ENCODE measurements at places on chromosomes 12 and 14.

GRCh38 chr14:96852823-96853422 lies 55.7 kb downstream of the VRK1 start:
- DNase-seq: no peak

DNA sequence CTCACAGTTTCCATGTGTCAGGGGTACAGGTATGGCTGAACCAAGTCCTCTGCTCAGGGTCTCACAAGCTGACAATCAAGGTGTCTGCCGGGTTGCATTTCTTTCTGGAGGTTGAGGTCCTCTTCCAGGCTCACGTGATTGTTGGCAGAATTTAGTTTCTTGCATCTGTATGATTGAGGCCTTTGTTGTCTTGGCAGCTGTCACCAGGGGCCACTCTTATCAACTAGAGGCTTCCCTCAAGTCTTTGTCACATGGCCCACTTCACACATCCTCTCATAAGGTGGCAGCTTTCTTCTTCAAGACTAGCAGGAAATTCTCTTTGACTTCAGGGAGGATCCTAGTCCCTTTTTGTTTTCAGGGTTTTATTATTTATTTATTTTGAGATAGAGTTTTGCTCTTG lies 46.0 kb upstream of the FOS start:
- DNase-seq: no peak

GRCh38 chr12:116064493-116064892 lies 213.0 kb downstream of the MED13L start:
- no peak for DNase-seq

DNA sequence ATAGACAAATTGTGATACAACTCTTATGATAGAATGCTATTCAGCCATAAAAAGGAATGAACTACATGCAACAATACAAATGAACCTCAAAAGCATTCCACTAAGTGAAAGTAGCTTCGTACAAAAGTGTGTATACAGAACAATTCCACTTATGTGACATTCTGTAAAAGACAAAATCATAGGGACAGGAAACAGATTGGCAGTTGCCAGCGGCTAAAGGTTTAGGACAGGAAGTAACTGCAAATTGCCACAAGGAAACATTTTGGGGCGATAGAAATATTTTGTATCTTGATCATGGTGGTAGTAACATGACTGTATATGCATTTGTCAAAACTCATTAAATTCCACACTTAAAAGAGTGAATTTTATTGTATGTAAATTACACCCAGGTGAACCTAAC lies 113.4 kb downstream of the CAPZA3 start:
- no peak for DNase-seq

GRCh38 chr14:67704484-67705089 lies 2.9 kb downstream of the RDH12 start:
- DNase-seq: no peak

DNA sequence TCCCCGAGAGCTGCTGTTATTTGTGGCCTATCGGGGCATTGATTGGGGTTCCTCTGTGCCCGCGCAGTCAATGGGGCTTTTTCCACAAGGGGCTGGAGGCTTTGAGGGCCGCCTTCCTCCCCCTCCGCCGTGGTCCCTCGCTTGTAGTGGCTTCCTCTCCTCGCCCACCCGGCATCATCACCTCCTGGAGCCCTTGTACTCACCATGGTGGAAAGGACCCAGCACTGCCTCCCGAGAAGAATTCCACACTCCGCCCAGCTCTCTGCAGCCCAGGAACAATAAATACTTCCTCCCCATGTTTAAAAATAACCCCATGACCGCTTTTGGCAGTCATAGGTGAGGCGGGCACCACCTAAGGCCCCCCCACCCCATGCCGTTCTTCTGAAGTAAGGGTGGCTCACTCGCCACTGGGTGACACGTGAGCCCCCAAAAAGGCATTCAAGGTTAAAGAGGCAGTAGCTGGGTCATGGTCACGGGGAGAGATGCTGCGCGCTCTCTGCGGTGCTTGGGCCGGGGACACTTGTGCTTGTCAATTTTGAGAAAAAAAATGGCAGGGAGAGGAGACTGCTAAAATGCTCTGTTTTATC lies at the start of gene MYL2:
Gene MYL2, minus strand, starts transcription at position 256 of the 587 bp plus-strand sequence. Its CDS starts 50 bp downstream, at position 206.
- DNase-seq: no peak

DNA sequence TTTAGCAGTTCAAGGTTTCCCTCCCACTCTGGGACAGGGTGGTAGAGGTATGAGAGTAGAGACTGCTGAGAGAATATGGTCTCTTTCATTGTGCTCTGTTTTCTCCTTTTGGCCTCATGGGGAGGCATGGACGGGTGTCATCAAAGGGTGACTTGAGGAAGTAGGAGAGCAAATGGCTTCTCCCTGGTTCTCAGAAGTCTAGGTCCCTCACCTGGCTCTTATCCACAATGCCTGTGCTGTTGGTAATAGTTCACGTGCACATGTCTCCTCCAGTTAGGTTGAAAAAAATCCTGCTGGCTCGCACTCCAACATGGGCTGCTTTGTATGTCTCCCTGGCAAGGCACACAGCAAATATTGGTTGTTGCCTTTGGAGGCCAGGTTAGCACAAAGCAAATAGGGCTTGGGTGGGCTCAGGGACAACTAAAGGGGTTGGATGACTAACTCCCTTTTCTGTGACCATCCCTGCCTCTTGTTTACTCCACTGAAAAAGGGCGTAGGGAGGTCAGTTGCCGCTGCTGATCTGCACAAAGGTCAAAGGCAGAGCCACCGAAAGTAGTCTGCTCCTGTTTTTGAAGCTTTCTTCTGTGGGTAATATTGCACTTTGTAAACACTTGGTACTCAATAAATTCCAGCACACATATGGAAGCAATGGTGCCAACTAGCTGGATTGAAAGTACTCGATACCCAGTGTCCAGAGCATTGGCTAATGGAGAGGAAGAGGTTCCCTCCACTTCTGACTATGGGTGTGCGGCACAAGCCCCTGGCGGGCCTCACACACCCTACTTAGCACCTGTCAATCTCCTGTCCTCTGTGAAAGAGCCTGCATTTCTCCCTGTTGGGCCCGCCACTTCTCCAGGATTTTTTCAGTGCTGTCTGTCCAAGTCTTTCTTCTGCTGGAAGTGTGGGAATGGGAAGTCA lies 121.8 kb downstream of the SLC38A6 start:
- DNase-seq: no peak

DNA sequence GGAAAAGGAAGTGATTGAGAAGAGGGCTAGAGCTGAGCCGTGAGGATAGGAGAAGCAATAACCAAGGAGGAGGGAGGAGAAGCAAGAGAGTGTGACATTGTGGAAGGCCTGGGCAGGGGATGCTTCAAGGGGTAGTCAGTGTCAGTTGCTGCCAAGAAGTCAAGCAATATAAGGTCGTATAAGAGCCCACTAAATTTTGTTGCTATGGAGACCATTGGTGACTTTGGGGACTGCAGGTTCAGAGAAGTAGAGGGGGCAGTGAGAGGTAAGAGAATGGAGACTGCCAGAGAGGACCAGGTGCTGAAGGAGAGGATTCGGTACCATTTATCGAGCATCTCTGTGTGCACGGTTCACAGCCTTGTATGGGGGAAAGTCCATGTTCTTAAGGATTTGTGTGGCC lies 3.1 kb upstream of the ATXN3 start:
- no peak for DNase-seq

DNA sequence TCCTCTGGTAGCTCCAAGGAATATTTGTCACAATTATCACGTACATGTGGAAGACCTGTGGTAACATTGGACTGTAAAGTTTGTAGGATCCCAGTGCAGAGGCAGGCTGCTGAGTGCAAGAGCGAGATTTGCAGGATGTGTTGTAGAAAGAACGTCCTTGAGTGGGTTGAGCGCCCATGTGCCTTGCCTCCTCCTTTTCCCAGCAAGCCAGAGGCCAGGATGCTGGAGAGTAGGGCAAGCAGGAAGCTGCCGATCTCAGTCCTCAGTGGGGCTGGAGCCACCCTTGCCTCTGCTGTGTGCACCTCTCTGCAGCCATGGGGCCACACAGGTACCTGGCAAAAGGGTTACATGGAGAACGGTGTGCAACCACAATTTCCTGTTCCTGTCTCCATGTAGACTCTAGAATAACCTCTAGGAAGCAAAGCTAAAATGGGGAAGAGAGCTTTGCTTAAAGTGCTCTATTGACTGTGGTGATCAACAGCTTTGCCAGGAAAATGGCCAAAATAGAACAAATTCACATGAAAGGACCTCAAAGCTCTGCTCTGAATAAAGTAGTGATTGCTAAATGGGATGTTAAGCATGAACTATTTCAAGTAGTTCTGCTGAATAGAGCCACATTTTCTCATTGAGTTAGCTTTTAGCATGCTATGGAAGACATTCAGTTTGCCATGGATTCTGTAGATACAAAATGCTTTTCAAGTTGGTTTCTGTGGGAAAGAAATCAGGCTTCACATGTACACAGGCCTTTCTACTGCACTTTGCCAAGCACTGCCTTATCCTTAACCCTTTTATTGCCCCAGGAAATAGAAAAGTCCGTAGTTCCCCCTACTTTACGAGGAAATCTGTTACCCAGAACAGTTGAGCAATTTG lies 37.4 kb downstream of the ANKRD9 start:
- no peak for DNase-seq

DNA sequence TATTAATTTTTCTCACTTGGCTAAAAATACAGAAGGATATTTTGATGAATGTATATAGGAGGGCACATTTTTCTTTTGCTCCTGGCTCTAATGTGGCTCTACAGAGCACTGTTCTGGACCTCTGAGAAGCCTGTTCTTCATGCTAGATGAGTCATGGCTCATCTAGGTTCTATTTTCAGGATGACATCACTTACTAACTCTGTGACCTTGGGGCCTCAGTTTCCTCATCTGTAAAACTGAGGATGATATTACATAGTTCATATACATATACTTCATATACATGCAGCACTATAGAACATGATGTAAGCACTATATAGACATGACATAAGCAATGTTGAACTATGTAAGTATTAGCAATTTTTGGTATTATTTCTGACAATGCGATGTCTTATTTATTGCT lies 35.8 kb downstream of the SOCS2 start:
- no peak for DNase-seq

DNA sequence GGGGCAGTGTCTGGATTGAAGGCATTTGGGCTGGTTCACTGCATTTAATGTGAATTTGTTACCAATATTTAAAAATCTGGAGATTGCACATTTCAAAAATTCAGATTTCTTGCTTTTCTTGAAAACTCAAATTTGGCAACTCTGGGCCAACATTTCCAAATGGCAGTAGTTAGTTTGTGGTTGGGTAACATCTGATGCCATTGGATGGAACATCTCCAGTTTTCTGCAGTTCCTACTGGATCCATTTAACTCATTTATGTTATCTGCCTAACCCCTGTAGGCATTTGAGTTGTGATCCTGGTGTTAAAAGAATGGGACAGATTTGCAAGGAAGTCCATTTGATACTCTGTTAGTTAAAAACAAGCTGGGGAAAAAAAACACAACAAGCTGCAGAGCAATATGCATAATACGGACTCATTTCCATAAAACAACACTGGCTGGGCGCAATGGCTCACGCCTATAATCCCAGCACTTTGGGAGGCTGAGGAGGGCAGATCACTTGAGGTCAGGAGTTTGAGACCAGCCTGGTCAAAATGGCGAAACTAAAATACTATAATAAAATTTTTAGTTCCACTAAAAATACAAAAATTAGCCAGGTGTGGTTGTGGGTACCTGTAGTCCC lies 7.9 kb downstream of the EIF2B2 start:
- no peak for DNase-seq

GRCh38 chr12:19965196-19966038 lies 402.9 kb upstream of the PDE3A start:
- DNase-seq: no peak

GRCh38 chr12:16347391-16348298 lies at the start of gene MGST1:
TSS of gene MGST1 (plus strand) at chr12:16347645. CDS start at chr12:16354253, 6,608 bp downstream.
- DNase-seq: no peak

GRCh38 chr14:72745991-72746980 lies 147.6 kb downstream of the DPF3 start:
- no peak for DNase-seq

- DNase-seq: no peak
Observed at GRCh38 chr12:58204071-58204470, 262.7 kb downstream of the ATP23 start.

- no peak for DNase-seq
Observed at GRCh38 chr12:110042264-110042663, 6.1 kb downstream of the C12orf76 start.

DNA sequence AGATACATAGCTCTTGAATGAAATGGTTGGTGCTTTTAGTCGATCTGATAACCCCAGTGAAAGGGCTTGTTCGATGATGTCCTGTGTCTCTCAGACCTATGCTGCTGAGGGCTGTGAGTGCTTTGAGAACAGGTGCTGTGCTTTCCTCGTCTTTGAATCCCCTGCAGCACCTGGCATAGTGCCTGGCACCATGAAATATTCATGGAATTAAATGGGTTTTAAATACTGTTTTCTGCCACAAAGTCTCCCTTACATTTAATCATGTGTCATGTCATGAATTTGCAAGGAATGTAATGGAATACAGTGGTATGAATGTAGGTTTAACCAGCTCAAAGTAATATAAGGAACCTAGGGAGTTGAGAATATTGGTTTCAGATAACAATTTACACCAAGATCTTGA lies 220.5 kb upstream of the PRICKLE1 start:
- no peak for DNase-seq

DNA sequence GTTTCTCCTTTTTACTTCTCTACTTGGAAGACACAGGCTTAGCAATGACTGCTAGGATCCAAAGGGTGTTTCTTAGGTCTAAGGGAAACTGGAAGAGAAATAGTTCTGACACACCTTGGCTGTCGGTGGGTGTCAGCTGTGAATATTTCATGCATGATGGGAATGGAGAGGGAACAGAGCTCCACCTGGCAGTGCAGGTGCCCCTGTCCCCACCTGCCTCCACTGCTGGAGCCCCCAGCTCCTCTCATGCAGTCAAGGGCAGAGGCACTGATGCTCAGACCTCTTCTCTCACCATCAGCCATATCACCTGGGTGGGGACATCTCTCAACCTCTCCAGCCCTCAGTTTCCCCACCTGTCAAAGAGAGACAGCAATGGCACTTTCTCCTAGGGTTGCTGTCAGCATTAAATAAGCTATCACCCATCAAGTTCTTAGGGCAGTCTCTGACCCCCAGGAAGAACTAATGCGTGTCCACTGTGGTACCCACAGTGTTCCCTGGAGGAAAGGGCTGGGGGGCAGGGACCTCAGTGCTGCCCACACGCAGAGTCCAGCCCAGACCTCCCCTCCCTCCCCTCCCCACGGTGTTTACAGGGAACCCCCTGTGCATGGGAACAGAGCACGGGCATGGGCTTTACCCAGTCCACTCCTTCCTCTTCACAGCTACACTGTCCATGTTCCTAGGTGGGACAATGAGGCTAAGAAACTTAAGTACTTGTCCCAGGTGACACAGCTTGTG lies 69.1 kb downstream of the C14orf132 start:
- no peak for DNase-seq

DNA sequence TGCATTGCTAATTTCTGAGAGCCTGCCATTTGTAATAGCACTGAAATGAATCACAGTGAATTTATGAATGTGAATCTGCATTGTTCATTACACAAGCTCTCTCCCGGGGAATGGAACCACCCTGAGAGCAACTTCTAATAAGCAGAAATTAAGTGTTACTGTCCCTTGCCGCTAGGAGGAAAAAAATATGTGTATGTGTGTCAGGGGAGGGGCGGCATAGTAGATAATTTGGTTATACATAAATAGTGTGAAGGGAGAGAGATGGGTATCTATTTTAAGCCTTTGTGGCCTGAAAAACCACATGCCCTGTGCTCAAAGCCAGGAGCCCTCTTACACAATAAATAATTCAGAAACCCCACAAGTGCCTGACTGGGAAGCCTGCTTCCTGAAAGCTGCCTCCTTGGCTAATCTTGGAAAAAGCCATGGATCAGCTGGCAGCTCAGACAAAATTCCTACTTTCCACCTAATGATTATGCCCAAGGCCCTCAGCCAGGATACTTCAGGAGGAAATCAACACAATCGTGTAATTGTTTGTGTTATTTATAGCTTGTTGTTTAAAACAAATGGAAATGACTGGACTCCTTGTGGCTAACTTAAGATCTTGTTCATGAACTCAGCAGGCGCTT lies 366.2 kb upstream of the KITLG start:
- no peak for DNase-seq

- no peak for DNase-seq
Observed at GRCh38 chr14:103908580-103908979, 19.7 kb upstream of the TDRD9 start.
